ENCODE measurements at places on chromosomes 2 and 18.

DNA sequence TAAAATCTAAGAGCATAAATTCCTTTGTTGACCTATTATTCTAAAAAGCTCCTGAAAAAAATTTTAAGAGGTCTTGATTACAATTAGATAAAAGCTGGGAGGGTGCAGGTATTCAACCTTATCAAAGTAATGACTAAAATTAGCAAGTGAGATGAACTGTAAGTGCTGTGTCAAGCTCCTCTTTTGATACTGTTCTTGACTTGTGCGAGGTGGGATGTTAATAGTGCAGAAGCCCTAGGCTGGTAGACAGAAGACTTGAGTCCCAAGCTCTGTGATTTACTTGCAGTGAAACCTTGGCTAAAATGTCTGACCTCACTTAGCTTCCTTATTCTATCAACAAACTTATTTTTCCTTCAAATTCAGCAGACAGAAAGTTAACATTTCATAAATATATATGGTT, 637.5 kb downstream of the DSC3 start:
- DNase-seq, result no peak

DNA sequence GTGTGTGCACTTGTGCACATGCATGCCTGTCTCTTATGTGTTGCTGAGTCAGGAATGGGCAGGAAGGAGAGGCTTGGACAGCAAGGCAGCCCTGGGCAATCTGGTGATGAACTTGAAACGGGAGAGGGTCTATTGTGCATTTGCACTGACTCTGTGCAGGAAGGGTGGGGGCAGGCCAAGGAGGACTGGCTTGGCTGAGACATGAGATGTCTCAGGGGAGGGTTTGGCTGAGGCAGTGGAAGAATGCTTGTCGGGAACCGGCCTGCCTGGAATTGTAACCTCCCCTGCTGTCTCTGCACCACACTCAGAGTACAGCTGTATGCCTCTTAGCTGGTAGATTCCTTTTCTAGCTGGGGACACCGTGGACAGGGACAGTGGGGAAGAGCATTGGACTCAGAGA, 176.1 kb upstream of the TNP1 start:
- DNase-seq, result peak; percentile 62

DNA sequence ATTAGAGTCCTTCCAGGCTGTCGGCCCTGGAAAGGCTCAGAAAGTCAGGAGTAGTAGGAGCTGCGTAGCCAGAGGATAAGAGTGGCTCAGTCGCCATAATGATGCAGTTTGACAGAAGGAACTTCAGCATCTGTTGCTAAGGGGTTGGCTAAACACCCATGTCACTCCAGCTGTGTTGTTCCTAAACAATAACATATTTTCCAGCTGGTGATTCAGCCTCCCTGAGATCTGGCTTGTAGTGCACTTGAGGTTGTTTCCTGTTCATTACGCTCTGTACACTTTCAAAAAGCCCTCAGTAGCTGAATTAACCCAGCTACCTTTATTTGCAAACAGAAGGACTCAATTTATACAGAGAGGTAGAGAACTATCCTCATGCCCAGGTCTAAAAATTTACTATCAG, 39.7 kb upstream of the EPAS1 start:
- no peak for DNase-seq

GRCh38 chr18:51151568-51152511, 45.6 kb downstream of the MEX3C start:
- DNase-seq, result no peak

DNA sequence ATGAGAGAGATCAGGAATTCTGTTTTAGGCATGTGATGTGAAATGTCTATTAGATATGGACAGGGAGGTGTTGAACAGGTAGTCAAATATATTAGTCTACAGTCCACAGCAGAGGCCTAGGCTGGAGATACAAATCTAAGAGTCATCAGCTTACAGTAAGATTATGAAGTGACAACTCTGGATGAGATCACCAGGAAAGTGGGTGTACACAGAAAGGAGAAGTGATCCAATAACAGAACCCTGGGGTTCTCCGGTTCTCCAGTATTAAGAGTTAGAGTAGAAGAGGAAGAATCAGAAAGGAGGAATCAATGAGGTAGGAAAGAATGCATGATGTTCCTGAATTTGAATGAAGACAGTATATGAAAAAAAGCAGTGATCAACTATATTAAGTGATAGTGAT, 362.3 kb downstream of the FIGN start:
- no peak for DNase-seq

GRCh38 chr2:157194844-157195243, 62.7 kb upstream of the GALNT5 start:
- DNase-seq, result no peak

DNA sequence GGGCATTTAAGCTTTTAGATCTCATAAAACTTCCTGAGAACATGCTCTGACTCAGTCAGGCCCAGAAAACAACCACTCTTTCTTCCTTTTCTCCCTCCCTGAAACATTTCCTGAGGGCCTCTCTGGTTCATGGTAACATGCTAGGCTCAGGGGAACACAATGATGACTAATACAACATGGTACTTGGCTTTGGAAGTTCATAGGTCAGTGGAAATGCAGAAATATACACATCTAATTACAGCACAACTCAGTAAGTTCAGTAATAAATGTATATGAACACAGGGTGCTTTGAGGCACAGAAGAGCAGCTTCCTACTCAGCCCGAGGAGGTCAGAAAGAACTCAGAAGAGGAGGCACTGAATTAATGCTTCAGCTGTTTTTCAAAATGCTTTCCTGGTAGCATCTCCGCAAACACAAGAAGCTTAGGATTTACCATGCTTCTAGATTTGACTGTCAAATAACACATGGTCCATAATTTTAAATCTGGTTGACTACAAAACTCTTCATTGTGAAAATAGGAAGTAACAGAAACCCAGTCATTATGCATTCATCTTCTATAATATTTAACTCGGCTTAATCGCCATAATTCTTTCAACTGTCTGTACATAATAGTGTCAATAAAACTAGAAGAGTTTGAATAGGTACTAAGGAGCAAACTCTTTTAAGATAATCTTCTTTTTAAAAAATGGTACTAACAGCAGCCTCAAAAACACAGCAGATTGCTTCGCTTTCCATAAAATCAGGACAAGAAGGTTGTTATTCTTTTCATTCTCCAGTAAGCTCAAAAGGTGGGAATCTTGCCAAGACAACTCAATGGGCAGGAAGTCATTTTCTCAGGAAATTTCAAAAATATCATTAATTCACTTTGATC, 251.3 kb downstream of the DLGAP1 start:
- no peak for DNase-seq

DNA sequence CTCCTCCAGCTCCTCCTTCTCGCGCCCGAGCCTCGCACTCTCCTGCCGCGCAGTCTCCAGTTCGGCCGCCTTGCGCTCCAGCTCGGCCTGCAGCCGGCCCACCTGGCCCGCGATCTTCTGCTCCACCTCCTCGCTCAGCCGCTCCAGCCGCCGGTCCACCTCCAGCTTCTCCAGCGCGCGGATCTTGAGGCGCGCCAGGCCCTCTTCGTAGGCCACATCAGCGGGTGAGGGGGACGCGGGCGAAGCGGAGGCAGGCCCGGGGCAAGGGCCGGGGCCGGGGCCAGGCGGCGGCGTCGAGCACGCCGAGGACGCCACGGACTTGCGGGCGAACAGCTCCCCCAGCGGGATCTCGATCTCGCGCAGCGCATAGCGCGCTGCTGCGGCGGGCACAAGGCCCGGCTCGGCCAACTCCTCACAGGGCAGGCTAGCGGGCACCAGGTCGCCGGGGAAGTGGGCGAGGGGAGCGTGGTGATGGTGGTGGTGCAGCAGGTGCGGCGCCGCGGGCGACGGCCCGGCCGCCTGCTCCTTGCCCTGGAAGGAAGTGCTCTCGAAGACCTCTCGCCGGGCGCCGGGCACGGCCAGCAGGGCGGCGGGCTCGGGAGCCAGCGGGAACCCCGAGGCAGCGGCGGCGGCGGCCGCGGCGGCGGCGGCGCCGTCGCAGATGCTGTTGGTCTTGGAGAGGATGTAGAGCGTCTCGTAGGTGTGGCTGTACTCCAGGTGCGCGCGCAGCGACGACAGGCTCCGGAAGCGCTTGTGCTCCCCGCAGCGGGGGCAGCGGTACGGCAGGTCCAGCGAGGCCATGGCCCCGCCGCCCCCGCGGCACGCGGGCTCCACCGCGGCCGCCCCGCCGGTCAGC, 15.2 kb downstream of the FBXO41 start:
- DNase-seq, result peak; percentile 56

GRCh38 chr2:179772346-179772745, 89.1 kb downstream of the ZNF385B start:
- no peak for DNase-seq

DNA sequence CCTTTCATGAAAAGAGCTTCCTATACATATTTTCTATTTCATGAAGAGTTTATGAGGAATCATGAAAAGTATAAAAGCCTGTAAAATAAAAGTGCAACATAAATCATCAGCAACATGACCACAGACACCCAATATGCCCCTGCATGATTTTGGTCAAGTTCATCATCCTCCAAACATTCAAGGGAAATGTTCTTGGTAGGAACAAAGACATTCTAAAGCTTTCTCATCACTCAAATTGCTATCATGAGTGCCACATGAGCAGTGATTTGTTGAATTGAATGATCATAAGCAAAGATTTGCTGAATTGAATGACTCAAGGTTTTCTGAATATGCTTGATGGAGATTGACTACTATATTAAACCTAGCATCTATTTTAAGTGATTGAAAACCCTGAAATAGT, 172.2 kb downstream of the MBD2 start:
- DNase-seq, result no peak

GRCh38 chr2:211067029-211067428, 510.6 kb downstream of the CPS1 start:
- no peak for DNase-seq

- DNase-seq, result no peak
Measured at GRCh38 chr2:75808793-75809535, 98.2 kb upstream of the GCFC2 start.

GRCh38 chr2:116975608-116976007, 838.9 kb upstream of the DDX18 start:
- DNase-seq, result no peak

DNA sequence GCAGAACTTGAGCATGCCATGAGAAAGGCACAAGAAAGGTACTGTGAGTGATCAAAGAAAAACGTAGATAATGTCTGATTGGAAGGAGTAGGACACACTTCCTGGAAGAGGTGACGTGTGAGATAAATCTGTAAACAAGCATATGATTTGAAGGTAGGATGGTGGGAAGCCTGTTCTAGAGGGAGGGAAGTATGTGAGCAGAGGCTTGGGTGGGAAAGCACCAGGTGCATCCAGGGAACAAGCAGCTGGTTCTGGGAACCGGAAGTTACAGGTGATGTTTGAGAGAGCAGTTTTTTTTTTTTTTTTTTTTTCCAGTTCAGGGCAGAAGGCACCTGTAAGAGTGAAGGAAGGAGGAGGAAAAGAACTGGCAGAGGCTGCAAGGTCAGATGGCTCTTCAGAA, 116.6 kb upstream of the EFEMP1 start:
- no peak for DNase-seq

DNA sequence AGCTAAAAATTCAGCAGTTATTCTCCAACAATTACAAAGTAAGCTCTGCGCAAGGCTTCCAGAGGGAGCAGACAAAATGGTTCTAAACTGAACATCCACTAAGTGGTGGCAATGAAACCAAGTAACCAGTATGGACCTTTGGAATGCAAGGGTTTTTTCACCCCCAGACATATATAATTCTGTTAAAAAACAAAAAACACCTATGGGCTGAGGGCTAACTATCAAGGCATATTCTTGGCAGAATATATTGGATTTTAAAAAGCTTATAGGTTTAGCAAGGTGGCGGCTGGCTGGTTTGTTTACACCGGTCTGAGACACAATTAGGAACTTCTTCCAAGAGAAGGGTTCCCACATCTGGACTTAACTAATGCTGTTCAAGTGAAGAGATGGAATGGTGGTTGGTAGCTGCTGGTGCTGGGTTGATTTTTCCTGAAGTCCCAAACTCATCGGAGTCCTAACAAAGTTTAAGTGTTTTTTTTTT, 2.8 kb downstream of the ZFP36L2 start:
- DNase-seq, result peak; percentile 3

DNA sequence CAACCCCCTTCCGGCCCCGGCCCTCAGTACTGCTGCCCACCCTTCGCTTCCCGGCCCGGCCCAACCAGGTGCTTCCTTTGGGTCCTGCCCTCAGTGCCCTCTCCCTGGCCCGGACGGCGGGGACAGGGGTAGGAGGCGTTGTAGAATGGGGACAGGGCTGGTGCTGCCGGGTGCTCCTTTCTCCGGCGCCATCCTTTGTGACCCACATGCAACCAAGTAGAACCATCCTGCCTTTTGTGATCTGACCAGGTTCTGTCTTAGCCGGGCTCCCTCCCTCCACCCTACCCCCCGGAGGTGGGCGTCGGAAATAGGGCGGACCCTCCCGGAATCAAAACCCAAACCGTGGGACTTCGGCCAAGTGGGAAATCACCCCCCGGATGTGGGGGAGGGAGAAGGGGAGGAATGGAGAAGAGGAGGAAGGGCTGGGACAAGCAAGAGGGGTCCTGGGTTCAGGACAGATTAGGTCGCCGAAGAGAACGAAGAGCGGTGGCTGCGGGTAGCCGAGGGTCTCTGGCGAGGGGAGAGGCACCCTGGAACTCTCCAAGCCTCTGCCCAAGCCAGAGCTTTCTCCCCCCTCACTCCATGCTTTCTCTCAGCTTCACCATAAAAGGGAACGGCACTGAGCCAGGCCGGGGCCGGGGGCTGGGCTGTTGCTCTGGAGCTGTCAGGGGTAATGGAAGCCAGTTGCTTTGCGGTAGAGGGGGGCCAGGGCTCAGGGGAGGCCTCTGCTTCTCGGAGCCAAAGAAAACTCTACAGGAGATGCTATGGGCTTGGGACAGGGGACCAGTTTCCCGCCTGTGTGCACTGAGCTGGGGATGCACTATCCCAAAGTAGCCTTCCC, 756 bp upstream of the OST4 start:
- peak; percentile 93 for DNase-seq

DNA sequence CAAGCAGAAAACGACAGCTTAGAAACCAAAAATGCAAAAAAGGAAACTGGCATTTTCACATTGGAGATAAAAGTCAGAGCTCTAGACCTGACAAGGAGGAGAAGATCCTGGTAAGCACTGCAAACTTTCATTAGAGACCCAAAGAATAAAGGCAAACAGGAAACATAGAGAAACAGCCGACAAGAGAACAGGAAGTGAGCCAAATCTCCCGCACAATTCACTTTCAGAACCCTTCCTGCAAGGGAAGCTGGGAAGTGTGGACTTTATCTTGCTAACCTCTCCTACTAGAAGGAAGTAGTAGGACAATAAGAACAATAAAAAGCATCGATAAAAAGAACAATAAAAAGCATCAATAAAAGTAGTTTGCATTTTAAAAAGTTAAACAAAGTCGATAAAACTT, 417.8 kb upstream of the SPHKAP start:
- DNase-seq, result no peak

- DNase-seq, result no peak
Measured at GRCh38 chr18:39453882-39454281, 1888.3 kb upstream of the CELF4 start.

GRCh38 chr2:233605680-233606079, 11.8 kb upstream of the UGT1A8 start:
- no peak for DNase-seq

DNA sequence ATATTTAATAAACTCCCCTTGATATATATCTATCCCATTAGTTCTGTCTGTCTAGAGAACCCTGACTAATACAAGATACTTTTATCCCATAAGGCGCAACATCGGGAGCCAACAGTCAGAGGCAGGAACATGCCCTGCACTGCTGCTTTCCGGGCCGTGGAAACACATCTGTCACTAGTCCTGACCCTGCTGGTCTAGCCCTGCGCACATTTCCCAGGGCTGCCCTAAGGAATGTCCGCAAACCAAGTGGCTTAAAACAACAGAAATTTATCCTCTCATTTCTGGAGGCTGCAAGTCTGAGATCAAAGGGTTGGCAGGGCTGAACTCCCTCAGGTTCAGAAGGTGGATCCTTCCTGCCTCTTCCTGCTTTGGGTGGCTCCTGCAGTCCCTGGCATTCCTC, 114.2 kb upstream of the TPO start:
- DNase-seq, result no peak
